ENCODE measurements at places on chromosomes 1 and 21.
A peak's percentile ranks its signal among the peaks of the same experiment; 100 is the strongest.

DNA sequence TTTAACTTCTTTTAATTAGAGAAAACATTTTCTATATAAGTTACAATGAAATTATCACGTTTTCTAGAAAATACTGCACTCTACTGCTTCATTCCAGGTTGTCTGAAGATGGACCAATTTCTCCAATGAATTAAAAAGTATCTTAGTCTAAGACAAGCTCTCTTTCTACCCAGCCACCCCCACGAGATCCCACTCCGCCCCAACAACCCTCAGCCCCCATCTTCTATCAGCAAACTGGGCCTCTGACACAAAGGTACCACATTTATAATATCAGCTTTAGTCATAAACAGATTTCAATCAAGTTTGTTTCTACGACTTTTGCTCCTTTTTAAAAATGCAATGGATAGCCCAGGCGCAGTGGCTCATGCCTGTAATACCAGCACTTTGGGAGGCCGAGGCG lies 117.8 kb downstream of the RERE start:
- no peak for DNase-seq

- no peak for DNase-seq
These were observed 1012.7 kb downstream of the ADGRL2 start for GRCh38 chr1:82813386-82813785.

DNA sequence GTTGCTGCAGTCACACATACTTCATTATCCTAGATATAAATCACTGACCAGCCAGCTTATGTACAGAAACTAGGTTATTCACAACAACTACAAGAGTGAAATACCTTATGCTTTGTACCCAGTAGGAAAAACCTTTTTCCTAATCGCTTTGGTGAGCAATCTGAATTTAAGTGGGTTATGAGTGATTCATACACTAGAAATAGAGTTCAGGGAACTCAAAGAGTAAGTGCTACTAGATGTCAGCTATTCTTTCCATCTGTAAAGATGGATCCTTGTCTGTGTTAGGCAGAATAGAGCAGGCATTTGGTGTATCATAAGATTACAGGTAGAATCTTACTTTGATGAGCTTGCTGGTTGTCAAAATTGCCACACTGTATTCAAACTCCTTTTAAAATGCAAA lies 101.9 kb downstream of the ZNF644 start:
- no peak for DNase-seq

- DNase-seq = no peak
These were observed 1.5 kb upstream of the TTC24 start for GRCh38 chr1:156578055-156578454.

DNA sequence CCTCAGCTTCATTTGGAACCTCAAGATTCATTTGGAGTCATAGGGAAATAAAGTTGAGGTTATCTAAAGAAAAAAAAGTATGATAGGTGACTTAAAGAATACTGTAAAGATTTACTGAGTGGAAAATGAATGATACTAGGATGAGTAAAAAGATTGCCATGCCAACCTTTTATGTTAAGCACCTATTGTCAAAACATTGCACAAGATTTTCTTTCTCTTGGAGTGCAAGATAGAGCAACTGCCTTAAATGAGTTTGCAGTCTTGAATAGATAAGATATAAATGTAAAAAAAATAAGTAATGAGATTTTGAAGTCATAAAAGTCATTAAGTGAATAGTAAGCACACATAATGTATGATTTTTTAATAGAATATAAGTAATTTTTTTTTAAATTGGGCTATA lies 5.1 kb upstream of the ANGPTL1 start:
- DNase-seq = no peak

GRCh38 chr1:184911103-184911745 lies 63.1 kb downstream of the NIBAN1 start:
- no peak for DNase-seq

- DNase-seq = no peak
These were observed 127.7 kb upstream of the AJAP1 start for GRCh38 chr1:4526747-4527146.

GRCh38 chr1:212700223-212700891 lies 717 bp upstream of the BATF3 start:
- DNase-seq = peak; percentile 81

DNA sequence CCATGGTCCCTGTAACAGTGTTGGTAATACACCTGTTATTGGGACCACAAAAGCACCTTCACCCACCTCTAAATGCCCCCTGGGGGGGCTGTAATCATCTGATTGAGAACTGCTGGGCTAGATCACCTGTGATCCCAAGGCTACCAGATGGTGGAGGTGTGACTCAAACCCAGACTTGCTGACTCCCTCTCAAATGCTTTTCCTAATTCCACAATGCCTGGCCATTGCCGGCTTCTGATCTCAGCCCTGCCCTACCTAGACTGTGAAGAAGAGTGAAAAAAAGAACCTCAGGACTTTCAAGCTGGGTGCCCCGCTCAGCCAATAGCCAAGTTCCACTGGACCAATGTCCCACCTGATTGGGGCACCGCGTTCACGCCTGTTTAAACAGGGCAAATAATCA lies 9.6 kb downstream of the TMEM9 start:
- DNase-seq = peak; percentile 19

DNA sequence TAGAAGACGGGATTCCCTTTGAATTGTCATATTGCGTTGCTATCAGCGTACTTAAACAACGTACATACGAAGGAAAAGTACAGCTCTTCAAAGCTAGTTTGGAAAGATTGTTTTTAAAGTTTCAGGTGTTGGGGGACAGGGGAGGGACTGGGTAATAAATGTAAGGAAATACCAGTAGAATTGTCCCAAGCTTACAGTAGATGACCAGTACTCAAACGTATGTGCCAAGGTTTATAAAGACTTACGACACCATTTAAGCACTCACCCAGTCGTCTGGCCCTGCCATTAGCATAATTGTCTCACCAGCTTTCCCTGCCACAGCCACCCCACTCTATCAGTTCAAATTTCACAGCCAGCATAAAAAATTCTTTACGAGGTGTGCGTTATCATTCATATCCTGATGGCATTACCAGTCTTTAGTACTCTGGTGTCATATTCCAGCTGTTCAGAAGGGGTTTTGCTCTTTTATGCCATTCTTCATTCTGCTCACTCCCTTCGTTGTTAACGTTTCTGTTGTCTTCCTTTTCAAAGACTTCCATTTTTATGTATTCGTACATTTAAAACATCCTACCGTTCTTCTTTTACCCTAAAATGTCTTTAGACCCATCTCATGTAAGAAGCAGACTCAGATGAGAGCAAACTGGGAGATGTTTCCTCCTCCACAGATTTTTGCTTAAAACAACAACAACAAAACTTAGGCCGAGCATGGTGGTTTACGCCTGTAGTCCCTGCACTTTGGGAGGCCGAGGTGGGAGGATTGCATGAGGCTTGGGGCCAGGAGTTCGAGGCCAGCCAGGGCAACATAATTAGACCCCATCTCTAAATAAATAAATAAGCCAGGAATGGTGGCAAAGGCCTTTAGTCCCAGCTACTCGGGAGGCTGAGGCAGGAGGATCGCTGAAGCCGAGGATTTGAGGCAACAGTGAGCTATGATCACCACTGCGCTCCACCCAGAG lies 1.0 kb upstream of the HP1BP3 start:
- no peak for DNase-seq

- no peak for DNase-seq
These were observed 26.7 kb downstream of the HLX start for GRCh38 chr1:220905650-220906560.

DNA sequence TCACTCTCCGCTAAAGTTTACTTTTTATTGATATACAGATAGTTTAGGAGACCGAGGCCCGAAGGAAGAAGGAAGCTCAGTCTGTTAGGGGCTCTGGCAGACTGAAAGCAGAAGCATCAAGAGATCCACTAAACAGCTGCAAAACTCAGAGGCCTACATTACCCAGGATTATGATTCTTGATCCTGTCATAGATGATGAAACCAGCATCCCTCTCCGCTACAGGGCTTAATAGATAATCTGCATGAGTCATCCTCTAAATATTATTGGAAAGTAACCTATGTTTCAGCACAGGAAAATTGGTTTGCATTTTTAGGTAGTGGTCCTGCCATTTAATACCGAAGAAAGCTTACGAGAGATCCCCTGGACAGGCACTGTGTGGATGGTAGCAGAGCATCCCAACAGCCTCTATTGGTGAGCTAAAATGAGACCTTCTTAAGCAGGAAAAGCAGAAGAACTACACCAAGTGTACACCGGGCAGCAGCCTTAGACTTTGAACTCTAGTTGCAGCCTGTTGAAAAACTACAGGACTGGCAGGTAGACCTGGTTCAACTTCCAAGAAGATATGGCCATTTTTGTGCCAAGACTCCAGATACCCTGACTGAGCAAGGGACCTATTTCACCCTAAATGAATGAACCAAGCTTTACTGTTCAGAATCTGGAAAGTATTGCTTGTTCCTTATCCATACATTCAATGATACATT lies 6.8 kb downstream of the CASQ2 start:
- DNase-seq = no peak

GRCh38 chr1:172781513-172782140 lies 122.7 kb downstream of the FASLG start:
- no peak for DNase-seq

GRCh38 chr21:25396135-25396711 lies 211.1 kb downstream of the MRPL39 start:
- no peak for DNase-seq

DNA sequence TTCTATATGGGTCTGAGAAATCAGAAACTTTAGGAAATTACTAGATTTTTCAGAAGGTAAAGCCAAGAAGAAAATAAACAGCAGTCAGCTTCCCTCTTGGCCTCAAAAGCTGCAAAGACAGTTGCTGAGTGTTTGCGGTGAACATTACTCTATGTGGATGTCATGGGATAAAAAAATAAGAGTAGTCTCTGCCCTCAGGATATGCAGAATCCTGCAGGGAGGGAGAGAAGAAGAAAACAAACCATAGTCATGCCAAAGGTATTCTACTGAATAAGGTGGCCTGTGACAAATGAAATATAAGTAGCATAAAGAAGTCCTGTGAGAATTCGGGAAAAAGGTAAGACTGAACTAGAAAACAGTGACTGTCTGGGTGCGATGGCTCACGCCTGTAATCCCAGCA lies 19.0 kb downstream of the YARS1 start:
- DNase-seq = no peak

- DNase-seq = no peak
These were observed 23.0 kb downstream of the ERICH3 start for GRCh38 chr1:74650561-74650960.

DNA sequence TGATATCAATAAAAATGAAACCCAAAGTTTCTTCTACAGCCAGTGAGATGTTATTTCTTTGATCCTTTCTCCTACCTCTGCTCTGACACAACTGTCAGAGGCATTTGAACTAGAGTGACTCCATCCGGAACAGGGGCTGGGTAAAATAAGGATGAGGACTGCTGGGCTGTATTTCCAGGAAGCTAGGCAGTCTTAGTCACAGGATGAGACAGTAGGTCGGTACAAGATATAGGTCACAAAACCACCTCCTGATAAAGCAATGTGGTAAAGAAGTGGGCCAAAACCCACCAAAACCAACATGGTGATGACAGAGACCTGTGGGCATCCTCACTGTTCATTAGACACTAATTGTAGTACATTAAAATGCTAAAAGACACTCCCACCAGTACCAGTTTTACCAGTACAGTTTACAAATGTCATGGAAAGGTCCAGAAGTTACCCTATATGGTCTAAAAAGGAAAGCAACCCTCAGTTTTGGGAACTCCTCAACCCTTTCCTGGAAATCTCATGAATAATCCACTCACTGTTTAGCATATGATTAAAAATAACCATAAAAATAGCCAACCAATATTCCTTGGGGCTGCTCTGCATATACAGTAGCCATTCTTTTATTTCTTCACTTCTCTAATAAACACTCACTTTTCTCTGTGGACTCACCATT lies 96.7 kb downstream of the GABPA start:
- no peak for DNase-seq

GRCh38 chr1:3899754-3900149 lies 320 bp downstream of the C1orf174 start:
- DNase-seq = no peak

DNA sequence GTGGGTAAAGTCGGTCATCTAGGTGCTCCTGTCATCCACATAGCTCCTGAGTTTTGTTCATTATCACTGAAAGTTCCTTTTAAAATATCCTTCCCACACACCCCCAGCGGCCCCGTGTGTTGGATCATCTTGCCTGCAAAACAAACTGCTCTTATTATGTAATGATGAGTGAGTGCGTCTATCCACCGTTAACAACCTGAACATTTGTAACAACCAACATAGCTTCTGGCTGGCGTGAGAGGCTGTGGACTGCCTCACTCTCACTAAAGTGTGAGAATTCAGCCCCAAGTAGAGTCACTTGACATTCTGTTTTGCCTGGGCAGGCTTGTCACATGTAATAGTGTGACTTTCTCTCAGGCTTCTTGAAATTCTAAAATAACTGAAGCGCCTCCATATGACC lies 14.5 kb upstream of the KCNA2 start:
- DNase-seq = peak; percentile 52

DNA sequence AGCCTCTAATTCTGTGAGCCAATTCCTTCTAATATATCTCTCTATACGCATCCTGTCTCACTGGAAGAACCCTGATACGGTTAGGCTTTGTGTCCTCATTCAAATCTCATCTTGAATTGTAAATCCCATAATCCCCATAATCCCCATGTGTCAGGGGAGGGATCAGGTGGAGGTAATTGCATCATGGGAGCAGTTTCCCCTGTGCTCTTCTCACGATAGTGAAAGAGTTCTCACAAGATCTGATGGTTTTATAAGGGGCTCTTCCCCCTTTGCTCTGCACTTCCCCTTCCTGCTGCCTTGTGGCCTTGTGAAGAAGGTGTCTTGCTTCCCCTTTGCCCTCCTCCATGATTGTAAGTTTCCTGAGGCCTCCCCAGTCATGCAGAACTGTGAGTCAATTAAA lies 116.1 kb downstream of the MRPS6 start:
- no peak for DNase-seq

- no peak for DNase-seq
These were observed 62.2 kb downstream of the ZFYVE9 start for GRCh38 chr1:52203935-52204625.

DNA sequence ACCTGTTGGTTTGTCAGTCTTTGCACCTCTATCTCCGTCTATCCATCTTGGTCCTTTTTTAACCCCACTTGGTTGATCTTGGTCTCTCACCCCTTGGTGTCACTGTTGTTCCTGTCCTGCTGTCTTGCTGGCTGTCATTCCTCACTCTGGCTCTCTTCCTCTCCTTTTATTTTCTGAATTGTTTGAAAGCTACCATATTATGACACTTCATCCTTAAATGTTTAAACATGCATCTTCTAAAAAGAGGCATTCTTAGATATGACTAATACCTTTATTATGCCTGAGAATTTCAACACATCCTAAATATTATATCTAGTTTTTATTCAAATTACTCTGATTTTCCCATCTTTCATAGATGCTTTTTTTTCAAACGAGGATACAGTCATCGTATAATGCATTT lies 37.0 kb downstream of the BACH1 start:
- no peak for DNase-seq

DNA sequence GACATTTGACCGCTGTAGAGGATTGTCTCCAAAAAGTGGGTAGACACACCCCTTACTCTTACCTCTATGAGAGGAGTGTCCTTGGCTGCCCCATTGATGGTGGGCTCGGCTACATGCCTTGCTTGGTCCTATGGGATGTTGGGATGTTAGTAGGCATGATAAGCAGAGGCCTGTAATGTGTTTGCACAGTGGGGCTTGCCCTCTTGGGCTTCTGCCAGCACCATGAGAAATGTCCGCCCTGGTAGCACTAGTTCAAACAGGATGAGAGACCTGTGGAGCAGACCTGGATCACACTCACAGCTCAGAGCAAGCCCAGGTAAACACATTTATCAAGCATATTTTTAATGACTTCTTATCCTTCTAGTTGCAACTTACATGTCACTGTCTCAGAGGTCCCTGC lies 54.2 kb downstream of the SH3GLB1 start:
- DNase-seq = no peak
